ENCODE measurements at places on chromosomes 3 and 15.

DNA sequence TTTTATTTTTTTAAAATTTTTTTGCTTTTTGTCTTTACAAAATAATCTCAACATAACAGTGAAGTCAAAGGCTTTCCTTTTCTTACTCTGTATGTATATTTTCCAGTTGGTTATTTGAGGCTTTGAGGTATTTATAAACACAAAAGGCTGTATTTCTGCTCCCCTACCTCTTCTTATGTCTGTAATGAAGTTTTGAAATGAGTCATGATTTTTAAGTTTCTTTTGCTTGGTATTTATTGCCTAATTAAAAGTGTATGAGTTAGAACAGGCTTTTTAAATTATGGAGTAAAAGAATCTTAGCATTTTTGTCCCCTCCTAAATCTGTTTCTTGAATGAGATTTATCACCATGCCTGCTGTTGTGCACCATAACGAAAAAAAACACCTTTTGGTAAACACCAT, 66.0 kb downstream of the DCUN1D1 start:
- no peak for DNase-seq

DNA sequence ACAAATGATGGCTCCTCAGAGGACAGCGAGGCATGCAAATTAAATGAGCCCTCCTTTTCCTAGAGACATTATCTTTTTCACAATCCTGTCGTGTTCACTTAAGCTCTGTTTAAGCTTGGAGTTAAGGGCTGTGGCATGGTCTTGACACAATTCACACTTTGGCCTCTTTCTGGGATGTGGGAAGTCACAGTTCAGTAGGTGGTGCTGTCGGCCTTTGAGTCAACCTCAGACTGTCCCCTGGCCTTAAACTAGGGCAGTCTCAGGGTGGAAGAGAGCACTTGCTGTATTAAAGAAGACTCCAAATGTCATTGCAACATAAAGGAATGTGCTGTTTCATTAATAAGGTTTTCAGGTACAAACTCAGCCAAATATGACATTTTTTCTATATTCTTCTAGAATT, 351.0 kb downstream of the MCTP2 start:
- no peak for DNase-seq

GRCh38 chr15:63287109-63287508, 9.7 kb downstream of the APH1B start:
- no peak for DNase-seq

DNA sequence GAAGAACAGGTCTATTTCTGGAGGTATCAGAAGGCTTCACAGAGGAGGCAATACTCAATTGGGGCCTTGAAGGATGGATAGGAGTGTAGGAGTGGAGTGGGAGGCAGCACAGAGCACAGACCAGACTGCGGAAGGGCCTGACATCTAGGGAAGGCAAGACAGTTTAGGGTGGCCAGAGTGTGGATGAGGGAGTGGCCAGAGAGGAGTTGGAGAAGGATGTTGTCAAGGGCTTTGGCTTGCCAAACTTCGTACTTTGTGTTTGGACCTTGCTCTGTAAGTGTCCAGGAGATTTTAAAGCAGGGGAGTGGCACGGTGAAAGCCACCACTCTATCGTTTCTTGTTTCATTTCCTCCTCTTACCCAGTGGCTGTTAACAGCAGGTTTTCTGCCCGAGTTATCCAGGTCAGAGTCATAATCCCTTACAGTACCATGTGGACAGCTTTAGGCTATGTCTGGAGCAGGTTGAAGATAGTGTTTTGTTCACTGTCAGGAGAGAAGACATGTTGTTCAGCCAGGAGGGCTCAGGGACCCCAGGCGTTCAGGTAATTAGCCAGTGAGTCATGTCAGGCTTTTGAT, 12.3 kb downstream of the SMAD3 start:
- DNase-seq = no peak

DNA sequence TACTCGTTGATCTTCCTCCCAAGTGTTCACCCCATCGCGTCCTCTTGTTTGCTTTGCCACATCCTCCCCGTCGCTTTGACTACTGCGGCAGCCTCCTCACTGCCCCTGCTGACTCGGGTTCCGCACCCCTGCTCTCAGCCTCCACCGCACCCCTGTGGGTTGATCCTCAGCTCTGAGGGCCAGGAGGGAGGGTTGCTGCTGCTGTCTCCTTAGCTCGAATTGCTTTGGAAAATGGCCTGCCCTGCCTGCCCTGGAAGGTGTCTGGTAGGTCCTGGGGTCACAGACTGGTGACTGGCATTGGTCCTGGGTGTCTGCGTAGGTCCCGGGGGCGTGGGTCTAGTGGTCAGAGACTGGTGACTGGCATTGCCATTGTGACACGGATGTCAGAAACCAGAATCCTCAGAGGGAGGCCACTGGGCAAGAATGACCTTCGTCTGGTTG, 9.4 kb downstream of the MUC4 start:
- no peak for DNase-seq

- no peak for DNase-seq
Measured at GRCh38 chr3:186772281-186772694, 11.1 kb upstream of the EIF4A2 start.

DNA sequence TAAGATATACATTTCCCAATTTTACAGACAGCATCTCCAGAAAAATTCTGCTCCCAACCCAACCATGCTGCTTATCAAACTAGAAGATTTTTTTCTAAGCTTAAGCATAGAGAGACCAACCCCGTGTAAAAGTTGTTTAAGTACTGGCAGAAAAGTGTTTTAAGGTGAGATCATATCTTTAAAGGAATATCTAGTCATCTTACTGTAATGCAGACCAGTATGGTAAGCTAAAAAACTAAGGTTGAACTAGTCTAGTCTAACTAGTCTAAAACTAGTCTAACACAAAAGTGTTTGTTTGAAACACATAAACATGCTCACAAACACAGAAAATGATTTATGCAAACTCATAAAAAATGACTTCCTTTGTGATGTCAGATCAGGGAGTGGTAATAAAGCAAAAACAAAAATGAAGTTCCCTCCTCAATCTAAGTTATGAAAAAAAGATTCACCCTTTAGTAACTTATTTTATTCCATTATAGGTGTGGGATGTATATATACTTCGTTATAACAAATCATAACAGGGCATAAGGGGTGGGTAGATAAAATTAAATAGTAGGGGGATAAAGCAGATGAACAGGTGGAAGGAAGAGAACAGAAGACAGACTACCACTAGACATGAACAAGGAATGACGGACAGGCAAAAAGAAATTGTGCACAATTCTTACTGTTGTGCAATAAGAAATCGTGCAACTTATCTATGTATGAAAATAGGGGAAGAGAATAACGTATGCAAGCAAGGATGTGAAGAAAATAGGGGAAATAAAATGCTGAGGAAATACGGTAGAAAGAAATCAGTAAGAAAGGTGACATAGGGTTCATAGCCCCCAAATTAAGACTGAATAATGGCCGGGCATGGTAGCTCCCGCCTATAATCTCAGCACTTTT, 10.0 kb downstream of the MYO5A start:
- DNase-seq = no peak

DNA sequence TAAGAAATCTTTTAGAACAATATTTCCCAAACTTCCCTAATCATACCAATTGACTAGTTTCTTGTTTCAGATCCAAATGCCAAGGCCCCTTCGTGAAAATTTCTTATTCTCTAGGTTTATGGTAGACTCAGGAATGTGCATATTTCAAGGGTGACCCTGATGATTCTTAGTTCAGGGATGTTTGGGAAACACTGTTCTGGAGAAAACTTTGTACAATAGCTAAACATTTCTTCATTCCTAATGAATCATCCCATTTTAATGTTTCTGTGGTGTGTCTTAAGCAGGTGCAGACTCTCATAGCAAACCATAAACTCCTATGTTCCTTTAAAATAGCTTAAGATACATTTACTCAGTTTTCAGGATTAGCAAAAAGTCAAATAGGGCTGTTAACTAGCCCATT, 314.5 kb downstream of the TIGIT start:
- no peak for DNase-seq

DNA sequence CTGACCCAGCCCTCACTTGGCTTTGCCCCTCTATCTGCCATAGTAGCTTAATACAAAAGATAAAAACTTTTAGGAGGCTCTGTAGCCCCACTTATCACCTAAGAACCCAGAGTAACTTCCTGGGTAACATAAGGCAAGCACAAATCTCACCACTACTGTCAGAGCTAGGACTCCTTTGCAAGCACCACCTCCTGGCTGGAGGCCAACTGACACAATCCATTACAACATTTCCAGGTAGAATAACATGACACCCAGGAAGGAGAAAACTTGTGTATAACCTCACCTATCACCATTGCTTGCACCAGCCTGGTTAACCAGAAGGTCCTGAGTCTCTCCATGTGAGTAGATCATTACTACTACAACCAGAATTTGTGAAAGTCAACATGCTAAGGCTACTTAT, 230.0 kb downstream of the TUSC7 start:
- DNase-seq = no peak

- DNase-seq = no peak
Measured at GRCh38 chr15:97978401-97979139, 18.1 kb downstream of the ARRDC4 start.

GRCh38 chr3:71784201-71784913, 591 bp downstream of the PROK2 start:
- DNase-seq = no peak

DNA sequence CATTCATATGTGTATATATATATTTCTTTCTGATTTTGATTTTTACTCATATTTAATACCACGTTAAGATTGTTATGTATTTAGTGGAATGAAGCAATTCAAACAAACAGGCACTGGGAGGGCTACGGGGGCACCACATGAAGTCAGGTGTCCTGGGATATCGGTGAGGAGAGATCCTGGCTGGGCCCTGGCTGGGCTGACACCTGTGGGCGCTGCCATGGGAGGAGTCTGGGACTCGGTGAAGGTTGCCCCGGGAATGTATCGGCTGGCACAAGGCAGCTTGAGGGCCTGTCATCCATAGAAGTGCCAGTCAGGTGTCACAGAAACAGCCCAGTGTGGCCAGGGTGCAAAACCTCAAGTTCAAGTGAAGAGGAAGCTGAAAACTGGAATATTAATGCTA, 766.9 kb upstream of the ARPP21 start:
- no peak for DNase-seq

DNA sequence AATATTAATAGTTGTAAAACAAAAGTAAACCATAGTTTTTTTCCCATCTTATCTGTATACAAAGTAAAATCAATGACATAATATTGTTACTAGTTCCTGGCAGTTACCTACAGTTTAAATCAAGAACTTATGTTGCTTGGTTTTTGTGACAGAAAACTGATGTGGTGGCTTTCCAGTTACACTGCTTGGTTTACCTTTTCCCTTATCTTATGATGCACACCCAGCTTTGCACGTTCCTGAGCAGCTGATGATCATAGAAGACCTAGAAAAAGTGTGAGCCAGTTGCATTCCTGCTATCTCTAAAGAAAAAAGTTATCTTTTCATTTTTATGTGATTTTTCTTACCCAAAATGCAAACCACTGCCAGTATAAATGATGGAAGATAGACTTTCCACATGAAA, 36.4 kb upstream of the LAMP3 start:
- DNase-seq = no peak

GRCh38 chr3:138332472-138333073, 2.9 kb upstream of the NME9 start:
- DNase-seq = no peak

DNA sequence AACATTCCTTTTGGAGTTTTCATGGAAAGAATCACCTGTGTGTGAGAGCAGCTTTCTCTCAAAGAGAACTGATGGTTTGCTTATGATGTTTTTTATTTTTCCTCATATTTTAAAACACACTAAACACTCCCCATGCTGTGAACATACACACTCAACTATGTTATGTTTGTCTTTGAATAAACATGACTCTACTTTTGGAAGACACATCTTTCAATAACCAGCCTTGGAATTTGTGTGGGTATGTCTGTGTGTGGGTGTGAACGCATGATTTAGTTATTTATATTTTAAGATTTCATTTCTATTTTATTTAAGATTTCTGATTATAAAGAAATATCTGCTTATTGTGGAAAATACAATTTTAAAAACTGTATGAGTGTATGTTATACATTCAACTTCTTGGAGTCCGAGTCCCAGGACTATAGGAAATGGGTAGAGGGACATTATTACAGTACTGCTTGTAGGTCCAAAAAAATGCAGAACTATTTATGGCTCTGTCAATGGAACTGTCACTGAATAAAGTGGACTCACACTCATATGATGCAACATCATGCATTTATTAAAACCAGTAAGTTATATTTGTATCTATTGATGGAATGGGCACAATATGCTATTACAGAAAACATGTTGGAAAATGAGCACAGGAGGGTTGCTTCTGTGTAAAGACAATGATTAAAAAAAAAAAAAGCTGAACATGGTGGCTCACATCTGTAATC, 43.5 kb downstream of the PDZRN3 start:
- DNase-seq = no peak

DNA sequence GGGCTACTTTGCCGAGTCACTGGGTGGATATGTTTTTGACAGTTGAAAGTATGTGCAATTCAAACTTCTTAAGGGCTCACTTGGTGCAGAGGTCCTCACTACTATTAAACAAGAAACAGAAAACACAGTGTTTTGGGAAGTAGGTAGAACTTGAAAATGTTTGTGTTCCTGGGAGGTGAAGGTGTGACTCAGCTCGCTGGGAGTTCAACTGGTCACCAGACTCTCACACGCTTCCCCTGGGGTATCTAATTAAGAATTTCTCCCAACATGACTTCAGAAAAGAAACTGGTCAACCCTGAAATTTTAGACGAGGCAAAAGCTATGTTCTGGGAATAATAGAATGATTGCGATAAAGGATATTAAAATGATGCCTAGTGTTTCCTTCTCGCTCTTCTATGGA, 1039.8 kb upstream of the SEMA6D start:
- DNase-seq = no peak

DNA sequence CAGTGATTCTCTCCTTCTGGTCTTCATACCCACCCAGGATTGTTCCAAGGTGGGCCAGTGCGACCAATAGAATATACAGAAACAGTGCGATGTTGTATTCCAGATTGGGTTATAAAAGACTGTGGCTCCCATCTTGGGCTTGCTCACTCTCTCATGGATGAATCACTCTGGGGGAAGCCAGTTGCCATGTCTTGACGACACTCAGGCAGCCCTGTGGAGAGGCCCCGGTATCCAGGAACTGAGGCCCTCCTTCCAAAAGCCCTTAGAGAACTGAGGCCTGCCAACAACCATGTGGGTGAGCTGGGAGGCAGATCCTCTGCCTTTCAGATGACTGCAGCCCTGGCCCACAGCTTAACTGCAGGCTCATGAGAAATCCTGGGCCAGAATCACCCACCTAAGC, 57.2 kb downstream of the SH3GL3 start:
- DNase-seq = no peak

DNA sequence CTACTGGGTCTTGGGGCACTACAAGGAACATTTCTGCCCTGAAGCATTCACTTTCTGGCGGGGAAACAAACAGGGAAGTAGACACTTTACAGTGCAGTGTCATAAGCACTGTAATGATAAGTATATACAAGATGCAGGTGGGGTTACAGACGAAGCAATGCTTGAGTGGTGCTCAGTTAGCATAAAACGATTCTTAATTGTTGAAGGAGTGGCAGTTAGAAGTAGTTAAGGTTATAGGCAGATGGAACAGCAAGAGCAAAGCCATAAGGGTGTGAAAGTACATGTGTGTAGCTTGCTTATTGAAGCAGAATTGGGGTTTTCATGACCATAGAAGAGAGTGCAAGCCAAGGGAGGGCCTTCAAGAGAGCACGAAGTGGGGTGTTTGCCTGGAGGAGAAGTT, 46.2 kb downstream of the SLC25A26 start:
- no peak for DNase-seq

- DNase-seq = no peak
Measured at GRCh38 chr15:56600380-56600779, 132.9 kb downstream of the ZNF280D start.
